ENCODE measurements at places on chromosomes 12 and 14.
A peak's percentile ranks its signal among the peaks of the same experiment; 100 is the strongest.

GRCh38 chr14:68979722-68980451 lies 785 bp upstream of the ACTN1 start:
- peak; percentile 71 for DNase-seq

DNA sequence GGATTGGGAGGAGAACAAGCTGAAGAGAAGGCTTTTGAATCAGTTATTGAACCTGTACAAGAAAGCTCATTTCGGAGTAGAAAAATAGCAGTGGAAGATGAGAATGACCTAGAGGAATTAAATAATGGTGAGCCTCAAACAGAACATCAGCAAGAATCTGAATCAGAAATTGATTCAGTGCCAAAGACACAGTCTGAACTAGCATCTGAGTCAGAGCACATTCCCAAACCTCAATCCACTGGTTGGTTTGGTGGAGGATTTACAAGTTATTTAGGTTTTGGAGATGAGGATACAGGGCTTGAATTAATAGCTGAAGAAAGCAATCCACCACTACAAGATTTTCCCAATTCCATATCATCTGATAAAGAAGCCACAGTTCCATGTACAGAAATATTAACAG lies 13.5 kb downstream of the MIA2 start:
- DNase-seq, result no peak

GRCh38 chr12:111445726-111446581 lies 40.2 kb downstream of the SH2B3 start:
- peak; percentile 66 for DNase-seq

DNA sequence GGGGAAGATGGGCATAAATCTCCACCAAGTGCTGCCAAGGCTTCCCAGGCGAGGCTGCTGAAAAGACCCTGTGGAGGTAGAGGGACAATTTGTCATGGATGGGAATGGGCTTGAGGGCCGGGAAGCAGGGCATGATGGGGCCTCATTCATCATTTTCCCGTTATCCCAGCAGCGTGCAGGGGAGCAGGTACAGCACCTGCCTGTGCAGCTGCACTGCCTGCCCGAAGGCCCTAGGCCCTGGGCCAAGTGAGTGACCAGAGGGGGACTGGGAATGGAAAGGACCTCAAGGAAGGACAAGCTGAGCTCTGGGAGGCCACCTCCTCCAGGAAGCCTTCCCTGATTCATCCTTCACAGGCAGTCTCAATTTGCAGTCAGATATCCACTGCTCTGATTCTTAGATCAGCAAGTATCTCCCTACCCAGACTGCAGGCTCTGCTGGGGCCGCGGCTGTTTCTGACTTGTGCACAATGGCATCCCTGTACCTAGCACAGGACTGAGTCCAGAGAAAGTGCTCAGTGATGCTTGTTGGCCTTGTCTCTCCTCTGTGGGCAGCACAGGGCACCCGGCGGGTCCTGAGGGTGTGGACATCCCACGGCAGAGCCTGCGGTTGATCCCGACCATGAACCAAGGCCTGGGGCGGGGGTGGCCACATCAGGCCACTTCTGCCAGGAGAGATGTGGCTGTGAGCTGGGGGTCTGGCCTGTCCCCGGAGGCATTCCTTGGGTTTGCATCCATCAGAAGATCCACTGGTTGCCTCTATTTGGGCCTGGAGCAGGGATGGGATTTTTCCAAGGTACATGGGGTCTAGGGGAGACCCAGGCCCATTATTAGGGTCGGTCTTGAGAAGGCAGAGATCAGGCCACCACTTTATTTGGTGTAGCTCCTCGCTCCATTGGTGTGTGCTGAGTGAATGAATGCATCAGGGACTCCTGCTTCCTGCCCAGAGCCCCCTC lies 167.3 kb upstream of the RTL1 start:
- DNase-seq, result no peak

- DNase-seq, result no peak
Measured at GRCh38 chr14:50001999-50002925, 109.4 kb downstream of the ARF6 start.

DNA sequence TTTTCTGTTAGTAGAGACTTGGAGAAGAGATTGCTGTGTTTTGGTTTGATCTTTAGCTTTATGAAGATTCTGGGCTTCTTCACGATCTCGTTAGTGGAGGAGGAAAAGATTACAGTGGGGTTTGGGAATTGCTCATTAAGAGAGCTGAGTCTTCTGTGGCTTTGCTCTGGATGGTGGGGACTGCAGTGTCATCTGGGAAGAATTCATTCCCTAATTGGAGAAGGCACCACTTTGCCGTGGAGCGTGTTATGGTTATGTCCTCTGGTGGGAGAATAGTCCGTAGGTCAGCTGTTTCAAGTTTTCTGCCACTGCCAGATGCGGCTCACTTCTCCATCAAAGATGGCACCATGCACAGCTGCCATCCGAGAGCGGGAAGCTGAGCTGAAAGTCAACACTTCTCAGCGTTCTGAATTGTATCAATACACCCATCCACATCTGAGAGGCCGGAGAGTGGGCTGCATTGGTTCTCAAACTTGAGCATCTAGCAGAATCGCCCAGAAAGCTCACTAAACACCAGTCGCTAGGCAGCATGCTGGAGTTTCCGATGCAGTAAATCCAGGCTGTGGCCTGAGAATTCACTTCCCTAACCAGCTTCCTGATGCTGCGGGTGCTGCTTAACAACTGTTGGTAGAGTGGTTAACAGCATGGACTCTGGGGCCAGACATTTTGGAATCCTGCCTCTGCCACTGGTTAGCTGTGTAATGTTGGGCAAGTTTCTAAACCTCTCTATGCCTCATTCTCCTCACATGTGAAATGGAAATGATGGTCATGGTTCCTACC lies 117.8 kb downstream of the PLXNC1 start:
- no peak for DNase-seq

GRCh38 chr12:12046401-12046800 lies 24.3 kb upstream of the BCL2L14 start:
- DNase-seq, result no peak
